ENCODE measurements at places on chromosomes 16 and 17. TPM values are rescaled to one million over a fixed set of nuclear protein-coding genes. Genes with fewer than 3 reads are reported as not detected.

OTOA gene
- total RNA-seq: 0.90 TPM

CCL3 gene
- 9.9 TPM for total RNA-seq

ARHGAP44 gene
- total RNA-seq: 41.2 TPM

SLC16A6 gene
- total RNA-seq: 7.5 TPM

CPD gene
- 75.3 TPM for total RNA-seq

WNT9B gene
- 2.0 TPM for total RNA-seq

AANAT gene
- total RNA-seq: not detected

KRTAP4-1 gene
- not detected for total RNA-seq

MYH11 gene
- total RNA-seq: 106 TPM

DNA sequence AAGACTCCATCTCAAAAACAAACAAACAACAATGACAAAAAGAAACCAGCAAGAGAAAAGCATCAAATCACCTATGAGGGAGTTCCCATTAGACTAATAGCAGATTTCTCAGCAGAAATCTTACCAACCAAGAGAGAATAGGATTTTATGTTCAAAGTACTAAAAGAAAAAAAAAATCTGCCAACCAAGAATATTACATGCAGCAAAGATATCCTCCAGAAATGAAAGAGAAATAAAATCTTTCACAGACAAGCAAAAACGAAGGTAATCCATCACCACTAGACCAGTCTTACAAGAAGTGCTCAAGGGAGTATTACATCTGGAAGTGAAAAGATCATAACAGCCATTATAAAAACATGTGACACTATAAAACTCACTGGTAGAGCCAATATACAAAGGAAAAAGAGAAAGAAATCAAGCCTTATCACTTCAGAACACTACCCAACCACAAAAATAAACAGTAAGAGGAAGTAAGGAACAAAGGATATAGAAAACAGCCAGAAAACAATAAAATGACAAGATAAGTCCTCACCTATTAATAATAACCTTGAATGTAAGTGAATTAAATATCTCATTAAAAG is 66.3 kb downstream of the STX8 start:
- H3K4me3 ChIP-seq: no peak overlapping the region
- no peaks in the 10 kb centered on the region for H3K36me3 ChIP-seq
- no peaks in the 10 kb centered on the region for H3K4me1 ChIP-seq
- H3K27me3 ChIP-seq: no peaks in the 10 kb centered on the region
- DNase-seq: no peak

- no peak overlapping the region for H3K27ac ChIP-seq
- no peaks in the 10 kb centered on the region for H3K27me3 ChIP-seq
- no peaks in the 10 kb centered on the region for H3K4me1 ChIP-seq
- H3K36me3 ChIP-seq: no peaks in the 10 kb centered on the region
- H3K4me3 ChIP-seq: no peak overlapping the region
Observed at GRCh38 chr16:86134802-86135461, 236.0 kb downstream of the IRF8 start.

DNA sequence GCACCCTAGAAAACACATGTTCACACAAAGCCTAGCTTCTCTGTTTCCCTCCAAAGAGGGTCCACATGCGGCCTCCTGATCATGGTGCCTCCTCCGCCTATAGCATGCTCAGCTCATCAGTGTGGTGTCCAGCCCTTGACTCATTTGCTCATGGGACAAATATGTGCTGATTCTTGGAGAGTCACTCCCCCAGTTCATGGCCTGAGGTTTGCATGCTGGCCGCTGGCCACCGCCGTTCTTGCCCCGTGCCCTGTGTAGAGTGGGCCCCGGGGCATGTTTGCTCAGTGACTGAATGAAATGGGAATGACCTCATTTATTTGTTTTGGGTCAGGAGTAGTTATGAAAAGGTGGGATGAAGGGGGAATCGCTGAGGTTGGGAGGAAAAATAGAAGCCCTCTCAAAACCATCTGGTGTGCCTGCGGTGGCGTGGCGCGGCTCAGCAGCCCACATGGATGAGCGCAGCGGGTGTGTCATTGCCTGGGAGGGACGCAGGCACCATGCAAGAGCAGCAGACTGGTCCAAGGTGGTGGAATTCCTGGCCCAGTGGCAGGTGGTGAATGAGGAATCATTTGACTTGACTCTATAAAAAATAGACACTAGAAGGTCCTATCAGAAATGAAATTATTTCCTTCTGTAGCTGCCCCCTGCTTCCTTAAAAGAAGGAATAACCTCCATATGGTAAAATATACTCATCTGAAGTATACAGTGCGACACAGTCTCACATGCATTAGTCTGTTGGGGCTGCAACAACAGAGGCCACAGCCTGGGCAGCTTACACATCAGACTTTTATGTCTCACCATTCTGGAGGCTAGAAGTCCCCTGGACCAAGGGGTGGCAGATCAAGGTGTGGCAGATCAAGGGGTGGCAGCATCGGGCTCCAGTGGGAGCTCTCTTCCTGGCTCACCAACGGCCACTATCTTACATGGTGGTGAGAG is 31.7 kb downstream of the CRISPLD2 start:
- DNase-seq: no peak
- H3K36me3 ChIP-seq: peaks cover 28% of the 10 kb centered on the region
- no peak overlapping the region for H3K27ac ChIP-seq
- no peaks in the 10 kb centered on the region for H3K27me3 ChIP-seq
- no peaks in the 10 kb centered on the region for H3K4me1 ChIP-seq
- H3K4me3 ChIP-seq: no peak overlapping the region

DNA sequence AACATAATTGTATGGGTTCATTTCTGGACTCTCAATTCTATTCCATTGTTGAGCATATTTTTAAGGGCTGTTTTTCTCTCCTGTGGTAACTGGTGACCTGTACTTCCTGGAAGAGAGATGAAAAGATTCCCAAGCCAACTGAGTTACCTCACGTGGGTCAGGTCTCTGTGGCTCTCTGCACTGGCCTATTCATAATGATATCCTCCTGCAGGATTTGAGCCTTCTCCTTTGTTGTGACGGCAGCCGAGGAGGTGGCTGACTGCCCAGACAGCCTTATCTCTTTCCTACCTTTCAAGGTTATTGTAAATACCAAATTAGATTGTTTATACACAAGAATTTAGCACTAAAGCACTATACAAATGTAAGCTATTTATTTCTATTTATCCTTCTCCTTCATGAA is 2.7 kb upstream of the ACE start:
- peaks cover 32% of the 10 kb centered on the region for H3K4me1 ChIP-seq
- no peaks in the 10 kb centered on the region for H3K36me3 ChIP-seq
- H3K27ac ChIP-seq: no peak overlapping the region
- H3K27me3 ChIP-seq: peaks cover 16% of the 10 kb centered on the region

DNA sequence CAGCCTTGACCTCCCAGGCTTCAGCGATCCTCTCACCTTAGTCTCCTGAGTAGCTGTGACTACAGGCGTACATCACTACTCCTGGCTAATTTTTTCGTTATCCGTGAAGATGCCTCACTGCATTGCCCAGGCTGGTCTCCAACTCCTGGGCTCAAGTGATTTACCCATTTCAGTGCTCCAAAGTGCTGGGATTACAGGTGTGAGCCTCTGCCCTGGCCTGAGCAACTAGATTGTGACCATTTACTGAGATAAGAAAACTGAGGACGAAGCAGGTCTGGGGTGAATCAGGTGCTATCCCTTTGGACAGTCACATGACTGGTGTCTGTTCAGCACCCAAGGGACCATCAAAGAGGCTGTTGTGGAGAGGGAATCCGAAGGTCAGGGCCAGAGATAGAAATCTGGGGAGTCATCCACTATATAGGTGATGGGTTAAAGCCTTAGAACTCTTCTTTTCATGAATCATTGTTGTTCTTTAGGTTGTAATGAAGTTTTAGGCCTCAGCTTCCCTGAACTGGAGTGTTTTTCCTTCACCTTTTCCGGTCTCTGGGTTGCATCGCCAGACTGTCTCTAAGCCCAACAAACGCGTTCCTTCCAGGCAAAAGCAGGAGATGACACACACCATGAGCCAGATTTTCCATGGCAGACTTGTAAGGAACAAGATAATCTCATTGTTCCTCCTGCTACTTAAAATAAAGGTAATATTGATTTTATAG is 62.5 kb downstream of the FTO start:
- H3K4me3 ChIP-seq: no peak overlapping the region
- DNase-seq: no peak
- H3K36me3 ChIP-seq: no peaks in the 10 kb centered on the region
- peaks cover 37% of the 10 kb centered on the region for H3K4me1 ChIP-seq

- peak overlapping the region; percentile 45 for H3K27ac ChIP-seq
- no peak for DNase-seq
- H3K36me3 ChIP-seq: no peaks in the 10 kb centered on the region
- H3K4me3 ChIP-seq: no peak overlapping the region
- H3K27me3 ChIP-seq: no peaks in the 10 kb centered on the region
- H3K4me1 ChIP-seq: peaks cover 50% of the 10 kb centered on the region
Observed at GRCh38 chr17:77164483-77165091, 23.8 kb downstream of the SEC14L1 start.

- H3K27me3 ChIP-seq: no peaks in the 10 kb centered on the region
- no peak overlapping the region for H3K27ac ChIP-seq
- peaks cover 16% of the 10 kb centered on the region for H3K36me3 ChIP-seq
- H3K4me1 ChIP-seq: no peaks in the 10 kb centered on the region
- H3K4me3 ChIP-seq: no peak overlapping the region
Observed at GRCh38 chr16:474420-475122, 49.1 kb downstream of the RAB11FIP3 start.

GRCh38 chr17:40952661-40953060 is 14.1 kb downstream of the KRT39 start:
- no peaks in the 10 kb centered on the region for H3K36me3 ChIP-seq
- H3K27ac ChIP-seq: no peak overlapping the region
- H3K4me3 ChIP-seq: no peak overlapping the region
- peaks cover 6% of the 10 kb centered on the region for H3K27me3 ChIP-seq
